CD4-positive, alpha-beta T cell (primary cell): ENCODE measurements at places on chromosomes 7 and 10.
A peak's percentile ranks its signal among the peaks of the same experiment; 100 is the strongest.

DNA sequence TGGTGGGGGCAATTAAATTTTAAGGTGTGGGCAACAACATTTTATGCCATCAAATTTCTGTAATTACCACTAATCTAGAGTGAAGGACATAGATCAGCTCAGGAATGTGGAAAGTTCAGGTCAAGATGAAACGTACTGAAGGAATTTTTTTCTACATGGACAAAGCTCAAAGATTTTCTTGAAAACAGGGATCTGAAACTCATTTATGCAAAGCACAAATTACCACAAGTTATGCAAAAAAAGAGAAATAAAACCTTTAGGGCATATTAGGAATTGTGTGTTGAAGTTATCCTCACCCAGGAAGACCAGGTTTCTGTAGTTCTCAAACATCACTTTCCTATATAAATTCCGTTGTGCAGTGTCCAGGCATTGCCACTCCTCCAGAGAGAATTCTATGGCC lies 18.9 kb downstream of the ZNF680 start:
- no peak for DNase-seq

DNA sequence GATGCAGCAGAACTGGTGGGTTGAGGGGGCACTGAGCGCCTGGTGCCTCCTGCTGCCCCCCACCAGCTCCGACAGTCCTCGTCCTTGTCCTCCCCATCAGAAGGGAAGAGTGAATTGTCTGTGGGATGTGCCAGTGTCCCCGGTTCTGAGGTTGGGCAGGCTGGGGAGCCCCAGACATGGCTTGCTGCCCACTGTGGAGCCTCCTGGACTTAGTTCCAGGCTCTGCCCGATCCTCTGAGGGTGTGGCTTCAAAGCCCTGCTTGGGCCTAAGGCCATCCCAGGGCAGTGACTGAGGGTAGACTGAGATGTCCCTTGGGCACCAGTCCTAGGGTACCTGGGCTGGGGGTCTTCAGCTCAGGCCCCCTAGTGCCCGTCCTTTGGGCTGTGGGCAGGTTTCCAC lies 168.8 kb downstream of the RNF216 start:
- DNase-seq, result no peak

- DNase-seq, result no peak
These were observed 42.9 kb upstream of the MMD2 start for GRCh38 chr7:5001911-5002310.

DNA sequence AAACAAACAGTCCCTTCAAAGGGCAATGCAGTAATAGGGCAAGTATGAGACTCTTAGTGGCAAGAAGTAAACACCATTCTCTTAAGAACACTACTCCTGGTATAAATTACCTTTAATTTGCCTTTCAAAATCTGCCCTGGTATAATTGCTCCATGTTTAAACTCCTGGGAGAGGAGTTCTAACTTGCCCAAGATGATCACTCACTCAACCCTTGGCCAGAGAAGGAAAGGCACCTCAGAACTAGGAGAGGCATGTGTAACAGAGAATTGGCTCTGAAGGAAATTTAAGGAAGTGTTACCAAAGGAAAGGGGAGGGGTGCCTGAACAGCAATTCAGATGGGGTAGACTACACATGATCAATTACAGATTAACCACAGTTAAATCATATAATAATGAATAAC lies 1173.6 kb upstream of the SORCS1 start:
- no peak for DNase-seq

GRCh38 chr10:87659571-87660483 lies at the start of gene PAPSS2:
TSS of gene PAPSS2 (plus strand) at chr10:87659878. CDS start at chr10:87659982, 104 bp downstream.
- peak; percentile 40 for DNase-seq

GRCh38 chr7:127967281-127967680 lies 64.0 kb downstream of the LRRC4 start:
- no peak for DNase-seq

DNA sequence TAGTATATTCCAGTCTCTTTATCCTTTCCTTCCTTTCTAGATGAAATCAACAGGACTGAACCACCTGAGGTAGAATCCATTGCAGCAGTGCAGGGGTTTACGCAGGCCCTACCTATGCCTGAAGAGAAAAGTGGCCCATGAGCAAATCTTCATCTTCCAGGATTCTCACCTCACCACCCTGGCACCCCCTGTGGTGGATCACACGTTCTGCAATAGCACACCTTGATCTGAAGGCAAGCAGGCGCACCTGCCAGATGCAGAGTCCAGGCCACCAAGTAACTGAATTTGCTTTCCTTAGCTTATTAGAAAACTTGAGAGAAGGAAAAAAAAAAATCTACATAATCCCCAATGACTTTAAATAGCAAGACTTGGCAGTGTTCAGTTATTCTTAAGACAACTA lies 121.4 kb downstream of the PIP4K2A start:
- no peak for DNase-seq

- no peak for DNase-seq
These were observed 5.4 kb downstream of the POLD2 start for GRCh38 chr7:44117801-44118429.

- no peak for DNase-seq
These were observed 242.3 kb upstream of the DKK1 start for GRCh38 chr10:52071814-52072213.

DNA sequence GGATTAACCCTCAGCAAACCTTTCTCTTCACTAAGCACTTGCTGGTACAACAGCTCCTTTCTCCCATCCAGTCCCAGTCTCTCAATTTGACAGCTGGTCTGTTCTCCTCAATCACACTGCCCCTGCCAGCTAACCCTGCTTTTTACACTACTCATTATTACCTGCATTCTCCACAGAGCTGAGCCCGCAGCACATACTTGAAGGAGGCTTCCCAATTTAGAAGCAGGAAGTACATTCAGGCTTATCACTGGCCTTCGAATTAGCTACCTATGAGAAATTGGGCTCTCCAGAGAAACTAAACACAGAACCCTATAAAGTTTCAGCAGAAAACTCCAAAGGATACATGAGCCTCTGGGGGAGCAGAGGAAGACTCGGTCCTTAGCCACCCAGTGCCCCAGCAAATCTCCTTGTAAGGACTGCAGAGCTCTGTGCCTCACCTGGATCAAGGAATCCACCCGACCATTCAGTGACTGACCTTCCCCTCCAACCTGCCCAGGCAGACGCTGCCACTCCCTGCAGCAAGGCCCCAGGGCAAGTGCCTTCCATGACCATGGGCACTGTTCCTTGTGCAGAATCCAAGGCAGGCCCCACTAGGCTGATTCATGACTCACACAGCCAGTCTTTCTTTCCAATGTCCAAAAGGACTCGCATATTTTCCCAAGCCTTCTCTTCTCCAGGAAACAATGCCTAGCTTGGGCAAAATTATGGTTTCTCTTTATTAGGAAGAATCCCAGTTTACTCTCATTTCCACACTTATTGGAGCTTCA lies 68.0 kb downstream of the VOPP1 start:
- DNase-seq, result no peak
